ENCODE measurements at places on chromosomes 12 and 14. TPM values are rescaled to one million over a fixed set of nuclear protein-coding genes. Genes with fewer than 3 reads are reported as not detected.

DNA sequence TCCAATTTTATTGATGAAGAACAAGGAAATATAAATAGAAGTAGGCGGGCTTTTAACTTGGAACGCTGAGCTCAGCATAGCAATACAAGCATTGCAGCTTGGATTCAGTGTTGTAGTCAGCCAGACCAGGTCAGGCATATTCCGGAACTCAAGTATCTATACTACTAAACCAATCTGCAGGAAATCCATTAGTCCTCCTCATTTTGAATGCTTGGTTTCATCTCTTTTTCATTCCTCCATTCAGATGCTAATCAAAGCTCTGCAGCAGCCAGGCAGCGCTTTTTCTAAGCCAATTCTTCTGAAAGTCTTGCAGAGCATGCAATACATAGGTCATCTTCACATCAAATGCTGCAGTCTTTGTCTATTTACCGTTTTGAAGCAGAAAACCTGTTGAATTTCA, 49.0 kb downstream of the KIF21A start:
- no peak for DNase-seq

GRCh38 chr12:520119-520518, 60.4 kb downstream of the B4GALNT3 start:
- DNase-seq: no peak

DNA sequence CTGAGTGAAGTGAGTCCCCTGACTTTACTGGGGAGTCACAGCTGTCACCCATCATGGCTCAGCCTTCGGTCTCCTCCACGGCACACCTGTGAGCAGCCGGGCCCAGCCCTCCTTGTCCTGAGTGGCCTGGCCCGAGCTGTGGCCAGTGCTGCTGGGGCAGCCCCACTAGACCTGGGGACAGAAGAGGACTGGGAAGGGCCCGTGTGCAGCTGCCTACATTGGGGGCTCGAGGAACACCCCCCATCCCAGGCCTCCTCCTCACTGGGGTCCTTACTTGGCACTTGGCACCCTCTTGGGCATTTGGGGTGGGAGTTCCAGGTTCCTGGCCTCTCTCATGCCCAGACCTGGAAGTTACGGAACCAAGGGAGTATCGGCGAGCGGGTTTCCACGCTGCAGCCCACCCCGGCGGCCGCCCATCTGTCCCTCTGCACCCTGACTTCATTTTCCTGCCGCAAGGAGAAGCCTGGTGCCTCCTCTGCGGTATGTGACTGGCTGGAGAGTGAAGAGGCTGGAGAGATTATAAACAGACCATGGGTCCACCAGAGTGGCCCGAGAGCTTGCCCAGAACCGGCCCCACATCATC, 179.7 kb downstream of the KIF26A start:
- DNase-seq: no peak

DNA sequence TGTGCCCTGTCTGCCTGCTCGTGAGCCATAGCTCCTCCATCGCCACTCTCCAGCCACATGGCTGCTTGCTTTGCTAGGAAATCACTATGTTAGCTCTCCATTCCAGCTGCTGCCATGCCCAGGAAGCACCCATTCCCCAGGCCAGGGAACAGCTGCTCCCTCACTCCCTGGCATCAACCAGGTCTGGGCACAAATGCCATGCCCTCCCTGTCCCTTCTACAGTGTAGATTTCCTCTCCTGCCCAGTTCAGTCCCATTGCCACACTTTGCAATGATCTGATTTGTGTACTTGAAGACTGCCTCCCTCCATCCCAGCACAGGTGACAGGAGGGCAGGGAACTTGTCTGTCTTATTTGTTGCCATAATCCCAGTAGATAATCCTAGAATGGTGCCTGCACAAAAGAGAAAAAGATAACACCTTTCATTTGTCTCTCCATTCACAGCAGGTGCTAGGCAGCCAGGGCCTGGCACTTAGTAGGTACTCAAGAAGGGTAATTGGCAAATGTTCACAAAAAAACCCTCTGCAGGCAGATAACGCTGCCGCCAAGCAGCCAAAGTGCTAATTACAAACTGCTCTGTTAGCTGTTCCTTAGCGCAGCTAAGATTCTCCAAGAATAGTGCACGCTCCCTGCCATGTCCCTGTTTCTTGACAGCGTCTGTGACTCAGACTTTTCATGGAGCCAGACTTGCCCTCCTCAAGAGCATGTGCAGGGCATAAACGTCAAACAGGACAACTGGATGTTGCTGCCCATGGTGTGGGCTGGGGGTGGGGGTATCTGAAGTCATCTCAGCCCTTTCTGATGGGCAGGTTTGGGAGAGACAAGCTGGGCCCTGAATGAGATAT, 69.1 kb downstream of the ARL6IP4 start:
- no peak for DNase-seq

DNA sequence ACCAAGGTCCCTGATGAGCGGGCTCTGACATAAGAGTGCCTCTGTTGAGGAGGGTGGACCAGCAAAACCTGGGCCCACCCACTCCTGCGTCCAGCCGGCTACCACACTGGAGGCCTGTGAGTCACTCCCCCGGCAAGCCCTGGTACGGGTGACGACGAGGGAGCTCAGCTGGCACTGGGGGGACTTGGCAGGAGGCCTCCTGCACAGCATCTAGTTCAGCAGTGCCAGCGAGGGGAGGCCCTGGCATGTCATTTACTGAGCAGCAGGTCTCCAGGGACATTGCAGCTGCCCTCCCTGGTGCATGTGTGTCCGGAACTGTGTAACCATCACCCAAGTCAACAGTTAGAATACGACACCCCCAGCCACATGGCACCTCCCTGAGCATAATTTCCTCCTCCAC, 24.4 kb downstream of the CD9 start:
- DNase-seq: no peak

DNA sequence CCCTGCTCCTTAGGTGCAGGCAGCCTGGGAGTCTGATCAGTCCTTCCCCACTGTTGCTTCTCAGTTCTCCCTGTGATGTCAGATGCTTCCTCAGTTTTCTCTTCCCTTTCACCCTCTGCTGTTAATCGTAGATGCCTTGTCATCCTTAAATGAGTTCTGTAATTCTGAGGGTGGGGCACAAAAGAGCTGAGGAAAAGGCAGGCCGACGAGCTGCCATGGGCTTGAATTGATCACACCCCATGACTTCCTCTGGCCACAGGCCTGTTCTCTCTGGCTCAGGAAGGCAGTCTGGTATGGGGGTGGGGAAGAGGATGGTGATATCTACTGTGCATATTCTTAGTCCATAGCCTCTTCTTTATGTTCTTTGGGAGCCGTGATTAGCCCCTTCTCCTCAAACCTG, 5.2 kb upstream of the AP1G2 start:
- no peak for DNase-seq

DNA sequence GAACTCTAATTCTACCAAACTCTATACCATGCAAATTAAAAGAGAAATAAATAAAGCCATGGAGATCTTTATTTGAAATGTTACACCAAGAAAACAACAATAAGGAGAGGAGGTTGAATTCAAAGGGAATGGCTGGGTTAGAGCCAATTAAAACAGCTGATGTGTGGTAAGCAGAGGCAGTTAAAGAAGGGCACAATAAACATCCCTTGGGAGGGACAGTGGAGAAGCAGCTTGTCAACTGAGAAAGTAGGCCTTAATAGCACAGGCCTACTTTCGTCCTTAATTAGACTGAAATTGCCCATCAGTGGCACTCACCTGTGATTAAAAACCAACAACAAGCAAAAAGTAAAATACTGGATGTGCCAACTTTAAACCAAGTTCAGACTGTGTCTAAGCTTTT, 16.3 kb upstream of the NAV3 start:
- DNase-seq: no peak

DNA sequence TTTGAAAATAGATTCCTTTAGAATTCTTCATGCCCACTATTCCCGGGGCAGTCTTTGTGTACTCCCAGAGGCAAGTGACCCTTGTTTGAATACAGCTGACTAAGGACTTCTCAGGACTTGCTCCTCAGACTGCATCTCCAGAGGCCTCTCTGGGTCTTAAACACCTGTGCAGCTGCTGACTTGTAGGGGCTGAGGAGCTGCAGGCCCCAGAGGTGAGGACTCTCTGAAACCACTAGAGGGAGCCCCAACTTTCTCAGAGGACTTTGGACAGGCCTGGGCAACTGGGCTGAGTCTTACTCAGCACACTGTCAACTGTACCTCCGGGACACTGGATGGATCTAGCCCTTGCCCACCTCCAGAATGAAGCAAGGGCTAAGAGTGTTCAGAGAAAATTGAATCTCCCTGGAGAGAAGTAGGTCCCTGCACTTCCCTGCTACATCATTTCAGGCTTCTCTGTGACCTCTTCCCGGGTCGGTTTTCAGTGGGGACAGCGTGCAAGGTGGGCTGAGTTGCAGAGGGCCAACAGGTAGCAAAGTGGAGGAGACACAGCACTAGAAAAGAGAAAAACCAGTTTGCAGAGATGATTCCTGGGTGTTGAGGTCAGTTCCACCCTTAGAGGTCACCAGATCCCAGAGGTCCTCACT, 164.6 kb downstream of the TMEM117 start:
- DNase-seq: peak; percentile 24

DNA sequence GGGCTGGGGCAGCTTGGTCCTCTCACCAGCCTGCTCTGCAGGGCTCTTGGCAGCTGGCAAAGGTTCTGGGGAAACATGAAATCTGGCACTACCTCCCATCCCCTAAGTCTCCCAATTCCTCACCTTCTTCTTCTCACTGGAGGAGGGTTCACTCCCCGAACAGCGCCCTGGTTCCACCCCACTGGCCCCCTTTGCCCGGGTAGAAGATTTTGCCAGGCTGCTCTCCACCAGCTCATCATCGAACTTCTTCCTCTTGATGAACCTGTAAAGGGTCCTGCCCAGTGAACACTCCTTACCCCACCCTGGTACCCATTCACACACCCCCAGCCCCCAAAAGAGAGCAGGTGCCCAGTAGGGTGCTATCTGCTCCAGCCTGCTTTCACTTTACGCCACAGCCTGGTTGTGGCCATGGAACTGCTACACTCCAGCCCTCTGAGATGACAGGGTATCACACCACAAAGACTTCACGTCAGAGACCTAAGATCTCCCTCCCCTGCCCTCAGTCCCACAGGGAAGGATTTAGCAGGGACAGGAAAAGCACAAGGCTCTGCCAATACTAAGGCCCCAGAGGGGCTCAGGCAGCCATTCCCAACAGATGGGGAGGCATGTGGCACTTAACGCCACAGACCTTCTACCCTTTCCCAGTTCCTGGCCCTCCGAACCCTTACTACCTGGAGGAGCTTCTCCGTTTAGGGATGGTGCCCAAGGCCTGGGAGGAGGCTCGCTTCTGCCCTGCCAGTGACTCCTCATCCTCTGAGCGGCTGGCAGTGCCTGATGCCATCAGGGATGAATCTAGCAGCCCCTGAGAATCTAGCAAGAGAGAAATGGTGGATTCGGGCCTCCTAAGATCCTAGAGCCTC, 2.3 kb downstream of the MCRS1 start:
- no peak for DNase-seq

DNA sequence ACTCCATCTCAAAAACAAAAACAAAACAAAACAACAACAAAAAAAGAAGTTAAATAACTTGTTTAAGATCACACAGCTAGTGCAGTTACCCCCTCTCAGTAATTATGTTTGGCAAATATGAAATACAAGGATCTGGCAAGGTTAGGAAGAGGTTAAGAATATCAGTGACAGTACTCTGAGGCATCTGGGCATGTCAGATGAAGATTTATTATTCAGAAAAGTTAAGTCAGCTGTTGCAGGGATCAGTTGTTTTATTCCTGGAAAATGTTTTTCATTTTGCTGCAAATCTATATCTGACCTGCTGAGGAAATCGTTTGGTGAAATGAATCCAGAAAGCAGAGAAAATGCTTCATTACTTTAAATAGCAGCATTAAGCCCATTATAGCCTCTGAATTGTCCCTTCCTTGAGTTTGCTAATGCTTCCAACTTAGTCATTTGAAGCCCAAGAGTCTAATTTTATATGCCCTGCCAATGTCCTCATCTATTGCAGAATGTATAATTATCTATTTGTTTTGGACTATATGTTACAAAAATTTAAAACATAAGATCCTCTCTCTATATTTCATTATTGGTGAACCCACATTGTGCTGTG, 8.1 kb downstream of the GPX2 start:
- DNase-seq: no peak

GRCh38 chr14:34043627-34044372, 92.9 kb upstream of the EGLN3 start:
- DNase-seq: no peak

DNA sequence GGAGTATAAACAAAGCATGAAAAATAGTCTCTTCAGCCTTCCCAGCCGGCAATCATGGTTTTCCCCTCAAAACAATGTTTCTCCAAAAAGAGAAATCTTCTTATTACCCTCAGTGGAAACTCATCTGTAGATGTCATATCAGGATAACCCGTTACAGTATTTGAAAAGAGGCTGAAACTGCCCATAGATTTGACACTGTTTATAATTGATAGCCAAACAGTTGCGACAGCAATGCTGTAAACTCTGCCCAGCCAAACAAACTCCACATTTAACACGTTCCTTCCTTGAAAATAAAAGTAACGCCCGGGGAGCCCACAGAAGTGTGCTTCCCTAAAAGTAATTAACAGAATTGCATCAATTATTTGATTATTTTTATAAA, 201.3 kb upstream of the FOXN3 start:
- DNase-seq: no peak

DNA sequence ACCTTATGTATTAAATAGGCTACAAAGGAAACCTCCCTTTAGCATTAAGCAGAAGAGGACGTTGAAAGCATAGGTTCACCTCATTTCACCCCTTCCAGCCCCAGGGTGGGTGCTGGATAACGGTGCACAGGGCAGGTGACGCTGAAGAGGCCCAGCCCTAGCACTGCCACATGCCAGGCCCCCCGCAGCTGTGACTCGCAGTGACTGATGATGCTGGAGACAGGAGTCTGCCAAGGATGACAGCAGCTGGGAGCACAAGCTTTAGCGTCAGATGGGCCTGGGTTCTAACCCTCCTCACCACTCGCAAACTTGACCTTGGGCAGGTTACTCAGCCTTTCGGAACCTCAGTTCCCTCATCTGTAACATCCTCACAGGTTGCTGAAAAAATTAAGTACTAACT, 76.7 kb downstream of the TBK1 start:
- peak; percentile 28 for DNase-seq

GRCh38 chr14:55731311-55731872, 151.4 kb downstream of the KTN1 start:
- DNase-seq: no peak

DNA sequence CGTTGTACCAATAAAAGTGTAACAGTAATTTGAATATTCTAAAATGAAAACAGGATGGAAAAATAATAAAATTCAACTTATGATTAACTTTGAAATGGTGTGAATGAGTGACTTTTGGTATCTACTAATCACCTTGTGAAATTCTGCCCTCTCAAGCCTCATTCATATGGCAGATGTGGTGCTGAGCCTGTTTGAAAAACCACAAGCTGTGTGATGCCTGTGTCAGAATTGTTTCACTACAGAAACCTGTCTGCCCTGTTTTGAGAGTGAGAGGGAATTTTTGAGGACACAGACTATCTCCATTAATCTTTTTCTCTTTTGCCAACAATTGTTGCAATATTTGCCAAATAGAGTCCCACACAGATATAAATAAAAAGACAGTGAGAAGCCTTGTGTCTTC, 3.9 kb upstream of the RNU6-7 start:
- DNase-seq: no peak

GRCh38 chr12:116376354-116377193, 99.1 kb upstream of the MED13L start:
- DNase-seq: no peak

The SLC38A4 gene
- total RNA-seq: 0.98 TPM

The RIN3 gene
- 0.76 TPM for total RNA-seq

The RTN1 gene
- 518 TPM for total RNA-seq

The OVCH1 gene
- not detected for total RNA-seq

The SSPN gene
- total RNA-seq: 0.91 TPM

The AVPR1A gene
- not detected for total RNA-seq

The FGF6 gene
- not detected for total RNA-seq
